Cardiac fibroblast (primary cell): ENCODE measurements at places on chromosomes 6 and 20.

GRCh38 chr6:142537612-142538478, 236.0 kb downstream of the ADGRG6 start:
- peak; percentile 65 for DNase-seq

DNA sequence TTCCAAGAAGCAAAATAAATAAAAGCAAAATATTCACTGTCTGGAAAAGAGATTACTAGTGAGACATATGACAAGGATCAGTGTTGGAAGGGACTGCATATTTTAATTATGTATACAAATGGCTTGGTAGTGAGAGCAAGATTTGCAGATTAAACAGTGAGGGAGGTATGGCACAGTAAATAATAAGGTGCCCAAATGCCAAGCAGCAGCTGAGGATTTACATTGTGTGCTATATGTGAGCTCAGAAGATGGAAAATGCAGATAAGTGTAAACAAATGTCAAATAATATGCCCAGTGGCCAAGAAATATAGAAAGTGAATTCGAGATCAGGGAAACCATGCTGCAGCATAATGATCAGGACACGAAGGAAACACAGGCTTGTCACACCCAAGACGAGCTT, 173.8 kb upstream of the NRSN1 start:
- no peak for DNase-seq

GRCh38 chr6:34522761-34523160, 33.4 kb downstream of the SPDEF start:
- DNase-seq = no peak

DNA sequence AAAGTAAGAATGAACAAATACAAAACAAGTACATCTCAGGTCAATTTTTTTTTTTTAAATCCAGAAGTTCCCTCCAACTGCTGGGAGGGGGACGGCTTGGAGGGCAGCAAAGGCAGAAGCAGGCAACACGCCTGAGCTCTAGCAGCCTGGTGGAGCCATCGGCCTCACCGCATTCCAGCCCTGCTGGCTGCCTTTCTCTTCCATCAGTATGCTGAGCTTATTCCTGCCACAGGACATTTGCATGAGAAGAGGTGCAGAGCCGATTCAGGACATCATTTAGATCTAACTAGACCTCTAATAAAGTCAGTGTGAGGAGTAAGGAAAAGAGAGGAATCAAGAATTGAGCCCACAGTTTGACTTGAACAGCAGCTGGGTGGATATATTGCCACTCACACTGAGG, 318.8 kb downstream of the ZFAND3 start:
- no peak for DNase-seq

DNA sequence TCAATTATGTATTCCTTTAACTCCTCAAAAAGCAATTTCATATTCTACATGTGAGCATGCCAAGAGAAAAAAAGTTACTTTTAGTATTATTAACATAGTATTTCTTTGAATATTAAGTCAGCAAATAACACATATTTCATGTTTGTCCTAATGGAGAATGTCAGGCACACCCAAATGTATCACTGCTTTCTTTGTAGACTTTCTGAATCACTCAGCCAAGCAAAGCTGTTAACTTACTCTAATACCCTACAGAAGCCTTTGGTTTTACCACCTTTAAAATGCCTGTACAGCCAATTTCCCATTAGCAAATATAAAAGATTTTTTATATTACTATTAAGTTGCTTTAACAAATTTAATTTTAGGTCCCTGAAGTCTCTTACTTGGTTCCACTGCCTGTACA, 23.8 kb downstream of the FRK start:
- no peak for DNase-seq

- no peak for DNase-seq
Observed at GRCh38 chr6:27771235-27771634, 141.0 kb downstream of the OR2B2 start.

- peak; percentile 74 for DNase-seq
Observed at GRCh38 chr20:12970372-12970821, 38.4 kb upstream of the SPTLC3 start.

DNA sequence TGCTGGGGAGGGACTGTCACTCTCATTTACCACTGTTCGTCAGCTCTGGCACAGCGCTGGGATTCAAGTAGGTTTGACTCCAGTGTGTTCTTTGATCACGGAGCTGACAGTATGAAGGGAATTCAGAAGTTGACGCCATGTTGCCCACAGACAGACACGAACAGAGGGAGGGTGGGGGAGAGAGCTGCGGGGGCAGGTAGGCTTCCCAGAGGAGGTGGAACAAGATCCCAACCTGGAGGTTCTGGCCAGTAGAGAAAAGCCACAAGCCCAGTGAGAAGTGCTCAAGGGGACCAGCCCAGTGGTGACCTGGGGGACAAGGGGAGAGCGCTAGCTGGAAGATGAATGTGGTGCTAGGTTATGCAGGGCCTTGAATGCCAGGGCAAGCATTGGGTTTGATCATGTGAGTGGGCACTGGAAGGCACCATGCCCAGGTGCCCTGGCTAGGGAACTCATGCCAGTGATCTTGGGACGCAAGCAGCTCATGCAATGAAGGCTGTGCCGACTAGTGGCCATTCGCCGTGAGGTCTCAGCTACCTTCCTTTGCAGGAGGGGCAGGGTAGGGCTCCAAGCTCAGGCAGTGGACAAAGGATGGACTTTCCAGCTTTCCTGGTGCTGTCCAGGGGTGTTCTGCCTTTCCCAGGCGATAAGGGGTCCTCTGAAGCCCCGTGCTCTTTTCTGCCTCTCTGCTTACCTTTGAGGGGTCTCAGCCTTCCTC, 50.4 kb upstream of the APCDD1L start:
- DNase-seq = no peak
